ENCODE measurements at places on chromosomes 6 and 20. TPM values are rescaled to one million over a fixed set of nuclear protein-coding genes. Genes with fewer than 3 reads are reported as not detected.

DNA sequence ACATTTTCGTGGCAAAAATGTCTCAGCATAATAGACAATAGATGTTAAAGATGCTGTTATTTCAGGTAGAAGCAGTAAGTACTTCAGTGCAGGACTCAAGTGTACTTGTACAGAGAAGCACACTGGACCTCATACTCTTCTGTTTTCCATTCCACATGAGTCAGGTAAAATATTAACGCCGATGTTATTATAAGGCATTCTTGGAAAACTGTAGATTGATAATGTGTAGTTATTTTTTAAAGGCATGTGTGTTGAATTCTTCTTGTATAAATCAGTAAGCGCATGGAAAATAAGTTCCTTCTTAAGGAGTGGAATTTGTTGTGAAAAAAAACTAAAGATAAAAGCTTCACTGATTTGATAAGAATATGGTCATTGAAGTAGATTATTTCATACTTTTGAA lies 45.8 kb downstream of the DOP1A start:
- no peak for DNase-seq

DNA sequence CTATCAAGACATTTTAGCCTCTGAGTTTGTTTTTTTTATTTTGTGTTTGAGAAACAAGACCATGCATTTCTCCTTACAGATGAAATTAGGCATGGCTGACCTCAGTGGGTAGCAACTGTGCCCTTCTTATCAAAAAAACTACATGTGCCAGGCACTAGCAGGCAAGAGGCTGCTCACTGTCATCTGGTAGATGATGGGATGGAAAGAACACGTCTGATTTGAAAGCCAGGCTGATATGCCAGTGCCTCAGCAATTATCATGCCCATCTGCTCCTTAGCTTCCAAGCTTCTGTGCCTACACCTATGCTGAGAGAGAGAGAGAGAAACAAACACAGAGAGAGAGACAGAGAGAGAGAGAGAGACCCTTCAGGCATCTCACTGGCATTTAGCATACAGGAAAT lies 149.9 kb downstream of the C6orf118 start:
- no peak for DNase-seq

DNA sequence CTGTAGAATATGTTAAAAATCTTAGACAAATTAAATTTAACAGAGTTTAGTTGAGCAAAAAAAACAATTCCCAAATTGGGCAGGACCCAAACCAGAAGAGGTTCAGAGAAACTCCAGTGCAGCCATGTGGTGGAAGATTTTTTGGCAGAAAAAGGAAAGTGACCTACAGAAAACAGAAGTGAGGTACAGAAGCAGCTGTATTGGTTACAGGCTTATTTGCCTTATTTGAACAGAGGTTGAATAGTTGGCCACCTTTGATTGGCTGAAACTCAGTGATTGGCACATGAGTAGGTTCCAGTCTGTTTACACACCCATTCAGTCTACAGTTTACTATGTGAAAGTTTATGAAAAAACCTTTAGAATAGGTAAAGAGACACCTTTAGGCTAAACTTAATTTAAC lies 110.9 kb upstream of the LAMP5 start:
- DNase-seq, result no peak

- no peak for DNase-seq
Measured at GRCh38 chr6:91366781-91367180, 779.9 kb upstream of the MAP3K7 start.

GRCh38 chr20:43508106-43508505 lies 609 bp downstream of the L3MBTL1 start:
- peak; percentile 34 for DNase-seq

GRCh38 chr6:52994031-52994838 lies 849 bp downstream of the GSTA4 start:
- DNase-seq, result peak; percentile 45

- no peak for DNase-seq
Measured at GRCh38 chr20:8457978-8458377, 325.9 kb downstream of the PLCB1 start.

DNA sequence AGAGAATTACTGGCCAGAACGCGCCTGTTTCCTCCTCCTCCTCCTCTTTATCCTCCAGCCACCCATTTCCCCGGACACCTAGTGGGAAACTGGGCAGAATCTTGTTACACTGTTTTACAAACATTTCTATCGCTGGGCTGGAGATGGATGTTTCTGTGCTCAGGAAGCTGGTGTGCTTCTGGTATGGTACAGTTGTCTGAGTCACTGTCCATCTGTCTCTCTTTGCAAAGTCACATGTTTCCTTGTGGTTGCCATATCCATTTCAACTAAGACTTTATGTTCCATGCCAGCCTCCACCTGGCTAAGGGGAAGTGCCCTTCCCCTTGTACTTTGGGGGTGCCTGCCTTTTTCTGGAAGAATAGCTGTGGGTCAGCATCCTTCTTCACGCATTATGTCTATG lies 52.9 kb upstream of the SLC22A16 start:
- no peak for DNase-seq

DNA sequence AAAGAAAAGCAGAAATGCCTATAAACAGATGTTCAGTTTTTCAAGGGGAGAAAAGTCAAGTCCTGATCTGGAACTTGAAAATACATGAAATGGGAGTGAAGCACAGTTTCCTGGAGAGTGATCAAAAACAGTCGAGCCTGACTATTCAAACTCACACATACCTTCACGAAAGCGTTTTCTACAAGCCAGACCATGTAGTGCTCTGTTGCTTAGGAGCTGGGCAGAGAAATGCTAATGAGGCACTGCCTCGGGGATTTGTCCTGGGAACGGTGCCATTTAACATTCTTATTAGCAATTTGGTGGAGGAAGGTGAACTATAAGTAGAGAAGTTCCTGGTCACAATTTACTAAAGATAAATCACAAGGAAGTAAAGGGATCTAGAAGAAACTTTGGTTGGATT lies 5.9 kb downstream of the NHSL1 start:
- no peak for DNase-seq

The RFX6 gene
- total RNA-seq, result not detected

- no peak for DNase-seq
Measured at GRCh38 chr6:113539623-113540022, 317.5 kb upstream of the MARCKS start.

- no peak for DNase-seq
Measured at GRCh38 chr6:73528897-73529296, 8.1 kb upstream of the EEF1A1 start.

DNA sequence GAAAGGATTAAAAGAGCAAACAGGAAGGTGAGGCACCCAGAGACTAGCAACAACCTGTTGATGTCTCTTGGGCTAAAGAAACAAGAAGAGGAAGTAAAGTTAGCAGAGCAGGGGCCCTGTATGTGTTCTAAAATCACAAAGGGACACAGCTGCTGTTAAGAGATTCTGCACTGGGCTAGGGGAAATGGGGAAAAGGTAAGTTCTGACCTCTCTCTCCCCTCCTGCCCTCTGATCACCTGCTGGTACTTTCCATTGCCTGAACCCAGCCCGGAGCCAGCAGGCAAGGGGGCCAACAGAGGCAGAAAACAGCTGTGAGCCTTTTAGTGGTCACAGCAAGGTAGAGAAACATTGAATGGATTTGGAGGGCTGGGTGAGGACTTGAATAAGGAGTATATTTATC lies 13.5 kb upstream of the CNR1 start:
- DNase-seq, result no peak

DNA sequence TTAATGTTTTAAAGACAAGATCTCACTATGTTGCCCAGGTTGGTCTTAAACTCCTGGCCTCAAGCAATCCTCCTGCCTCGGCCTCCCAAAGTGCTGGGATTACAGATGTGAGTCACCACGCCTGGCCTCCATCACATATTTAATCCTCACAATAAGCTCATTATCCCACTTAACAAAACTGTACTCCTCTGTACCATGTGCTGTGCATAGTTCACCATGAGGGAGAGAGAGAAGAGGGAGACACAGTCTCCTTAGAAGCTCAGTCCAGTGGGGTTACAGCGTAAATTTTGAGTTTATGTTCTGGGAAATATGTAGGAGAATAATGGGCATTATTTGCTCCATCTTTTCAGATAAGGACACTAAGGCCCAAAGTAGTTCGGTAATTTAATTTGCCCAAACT lies 7.9 kb upstream of the CPNE5 start:
- no peak for DNase-seq

DNA sequence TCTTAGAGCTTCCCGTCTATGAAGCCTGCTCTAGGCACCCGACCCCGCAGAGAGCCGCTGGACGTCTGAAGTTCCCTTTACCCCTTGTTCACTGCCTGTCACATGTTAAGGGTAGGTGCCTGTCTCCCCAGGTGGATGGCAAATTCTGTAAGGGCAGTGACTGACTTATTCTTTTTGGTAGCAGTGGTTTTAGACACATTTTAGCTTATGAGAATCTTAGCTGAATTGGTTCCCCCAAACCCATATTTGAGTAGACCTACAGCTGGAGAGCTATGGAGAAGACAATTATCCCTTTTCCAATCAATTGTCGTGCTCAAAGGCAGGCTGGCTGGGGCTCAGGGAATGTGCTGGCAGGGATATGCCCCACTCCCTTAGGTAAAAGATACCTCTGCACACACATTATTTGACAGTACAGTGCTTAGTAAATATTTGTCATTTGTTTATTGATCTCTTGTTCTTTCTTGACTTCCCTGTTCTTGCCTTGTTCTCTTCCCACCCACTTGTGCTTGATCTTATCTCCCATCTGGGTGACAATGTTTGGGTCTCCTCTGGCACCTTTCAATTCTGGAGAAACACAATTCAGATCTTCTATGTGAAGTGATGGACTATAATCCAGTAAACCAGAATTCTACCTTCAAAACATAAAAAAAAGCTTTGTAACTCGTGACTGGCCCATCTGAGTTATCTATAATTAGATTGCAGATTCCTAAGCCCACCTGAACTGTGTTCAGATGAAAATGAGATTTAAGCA lies 114.3 kb upstream of the SLC2A12 start:
- DNase-seq, result no peak

The GSTA3 gene
- total RNA-seq, result not detected

GRCh38 chr6:159819932-159820640 lies 20.0 kb downstream of the PNLDC1 start:
- DNase-seq, result no peak

DNA sequence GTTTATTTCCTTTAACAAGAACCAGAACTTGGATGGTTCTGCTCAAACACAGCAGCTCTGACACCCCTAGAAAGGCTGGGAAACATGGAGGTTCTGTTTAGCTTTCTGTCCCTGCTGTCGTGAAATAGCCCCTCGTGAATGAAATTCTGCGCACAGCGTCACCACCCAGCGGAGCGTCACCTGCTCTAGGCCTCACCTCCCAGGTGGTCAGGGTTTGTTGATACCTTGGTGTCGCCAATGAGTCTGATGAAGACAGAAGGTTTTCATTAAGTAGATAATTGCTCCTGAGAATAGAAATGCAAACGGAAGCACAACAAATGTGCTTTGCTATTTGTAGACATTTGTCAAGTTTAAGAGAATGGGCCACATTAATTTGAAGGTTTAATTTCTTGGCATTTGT lies 135.1 kb downstream of the EDN3 start:
- no peak for DNase-seq

DNA sequence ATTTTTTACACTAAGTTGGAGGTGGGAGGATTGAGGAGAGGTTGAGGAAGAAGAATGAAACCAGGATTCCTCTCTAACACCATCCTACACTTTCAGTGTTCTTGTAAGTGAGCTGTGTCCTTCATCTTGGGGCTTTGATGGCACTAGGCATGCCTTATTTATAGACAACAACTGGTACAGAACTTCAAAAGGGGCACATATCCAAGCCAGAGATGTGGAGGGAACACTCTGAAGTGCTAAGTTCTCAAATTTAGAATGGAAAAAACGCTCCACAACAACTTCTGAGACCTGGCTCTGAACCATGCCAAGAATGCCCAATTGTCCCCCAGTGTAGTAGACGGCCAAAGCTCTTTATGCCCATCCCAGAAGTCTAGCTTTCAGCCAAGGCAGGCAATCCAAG lies 16.2 kb upstream of the PKHD1 start:
- no peak for DNase-seq

The B3GAT2 gene
- not detected for total RNA-seq

The TCEA2 gene
- 46.4 TPM for total RNA-seq

The TGM3 gene
- total RNA-seq, result not detected

DNA sequence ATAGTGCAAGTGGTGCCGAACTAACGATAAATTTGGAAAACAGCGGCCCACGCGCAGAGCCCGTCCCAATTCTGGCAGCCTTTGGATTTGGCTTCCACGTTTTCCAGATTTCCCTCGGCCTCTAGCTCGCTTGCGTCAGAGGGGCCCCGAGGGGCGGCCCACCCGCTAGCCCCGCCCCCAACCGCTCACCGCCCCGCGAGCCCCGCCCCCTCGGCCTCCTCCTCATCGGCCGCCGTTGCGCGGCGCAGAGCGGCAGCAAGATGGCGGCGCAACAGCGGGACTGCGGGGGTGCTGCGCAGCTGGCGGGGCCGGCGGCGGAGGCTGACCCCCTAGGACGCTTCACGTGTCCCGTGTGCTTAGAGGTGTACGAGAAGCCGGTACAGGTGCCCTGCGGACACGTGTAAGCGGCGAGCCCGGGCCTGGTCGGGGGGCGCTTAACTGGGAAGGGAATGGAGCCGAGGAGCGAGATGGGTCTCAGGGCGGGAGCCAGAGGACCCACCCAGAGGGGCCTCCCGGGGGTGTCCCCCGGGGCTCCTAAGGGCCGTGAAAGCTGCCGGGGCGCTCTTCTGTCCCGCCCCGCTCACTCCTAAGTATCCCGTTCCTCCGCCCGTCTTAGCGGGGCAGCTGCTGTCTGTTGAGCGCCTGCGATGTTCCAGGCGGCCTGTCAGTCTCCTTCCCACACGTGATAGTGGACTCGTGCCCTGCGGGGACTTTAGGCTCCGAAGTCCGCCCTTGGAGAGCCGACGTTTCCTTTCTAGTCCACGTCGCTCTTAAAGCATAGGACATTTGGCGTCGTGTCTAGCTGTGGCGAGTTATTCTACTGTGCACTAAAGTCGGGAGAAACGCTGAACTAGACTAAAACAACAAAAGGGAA lies at the start of gene RNF114:
Gene RNF114, plus strand, starts transcription at position 245 of the 874 bp plus-strand sequence. Its CDS starts 16 bp downstream, at position 261.
- peak; percentile 93 for DNase-seq

DNA sequence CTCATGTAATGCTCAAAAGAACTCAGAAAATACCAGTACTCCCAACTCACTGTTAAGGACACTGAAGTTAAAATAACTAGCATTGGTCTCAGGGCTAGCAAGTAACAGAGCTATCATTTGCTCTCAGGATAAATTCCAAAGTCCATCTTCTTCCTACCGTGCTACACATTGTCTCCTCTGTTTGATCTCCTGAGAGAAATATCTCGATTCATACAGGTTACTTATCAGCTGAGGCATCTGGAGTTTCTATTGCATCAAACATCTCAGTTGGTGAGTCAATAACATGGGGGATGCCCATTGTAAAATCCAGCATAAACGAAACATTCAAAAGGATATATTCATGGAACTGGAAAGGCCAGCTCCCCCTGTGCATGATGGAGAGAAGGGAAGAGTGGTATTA lies 147.4 kb downstream of the BACH2 start:
- no peak for DNase-seq

- DNase-seq, result no peak
Measured at GRCh38 chr20:22833851-22834250, 201.3 kb upstream of the SSTR4 start.

DNA sequence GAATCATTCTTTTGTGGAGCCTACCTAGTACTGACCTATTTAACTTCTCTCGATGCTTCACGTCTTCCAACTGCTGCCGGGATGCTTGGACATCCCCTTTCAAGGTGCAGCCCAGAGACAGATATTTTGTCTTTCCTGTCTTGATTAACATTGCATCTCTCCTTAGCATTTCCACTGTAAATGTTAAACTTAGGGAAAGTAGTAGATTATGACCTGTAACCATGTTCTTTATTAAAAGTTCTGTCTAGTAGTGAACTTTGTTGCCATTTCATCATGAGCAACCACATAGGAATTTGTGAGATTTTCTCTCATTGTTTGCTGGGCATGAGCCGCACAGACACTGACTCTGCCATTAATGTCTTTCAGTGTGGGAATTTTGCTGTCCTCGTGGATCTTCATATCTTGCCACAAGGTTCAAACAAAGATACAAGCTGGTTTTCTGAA lies 117.9 kb downstream of the JAG1 start:
- no peak for DNase-seq

Data from left cardiac atrium (tissue), 4 donors.